PC-9 (cell line): ENCODE measurements at places on chromosomes 5 and 9. TPM values are rescaled to one million over a fixed set of nuclear protein-coding genes. Genes with fewer than 3 reads are reported as not detected.
A peak's percentile ranks its signal among the peaks of the same experiment; 100 is the strongest.

DNA sequence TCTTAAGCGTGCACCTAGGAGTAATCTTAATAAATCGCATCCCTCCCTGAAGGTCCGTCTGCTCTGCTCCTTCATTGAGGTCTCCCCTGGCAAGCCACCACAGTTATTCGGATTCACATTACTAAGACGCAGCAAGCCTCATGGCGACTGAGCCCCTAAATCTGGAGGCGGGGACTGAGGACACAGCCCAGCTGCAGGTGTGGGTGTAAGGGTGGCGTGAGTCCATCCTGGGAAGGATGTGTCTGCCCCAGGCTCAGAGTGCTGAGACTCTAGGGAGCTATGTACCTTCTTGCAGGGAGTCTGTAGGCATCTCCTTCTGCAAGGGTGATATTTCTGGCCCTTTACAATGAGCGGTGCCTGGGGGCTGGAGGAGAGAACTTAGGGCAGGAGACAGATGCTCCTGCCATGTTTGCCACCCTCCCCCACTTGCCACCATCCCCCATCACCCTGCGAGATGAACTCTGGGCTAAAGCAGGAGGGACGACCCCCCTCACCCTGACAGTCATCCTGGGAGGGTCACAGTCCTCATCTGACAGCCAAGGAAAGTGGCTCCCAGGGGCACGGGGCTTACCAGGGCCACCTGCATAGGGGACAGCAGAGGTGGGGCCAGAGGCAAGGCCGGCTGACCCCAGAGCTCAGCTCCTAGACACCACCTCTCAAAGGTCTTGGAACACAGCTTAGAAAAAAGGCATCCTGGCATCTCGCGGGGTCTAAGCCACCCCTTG lies 76.4 kb upstream of the FCN1 start:
- no peak for DNase-seq

GRCh38 chr9:32180597-32180996 lies 203.8 kb upstream of the ACO1 start:
- no peak for DNase-seq

- DNase-seq = no peak
These were observed 202.1 kb downstream of the EBF1 start for GRCh38 chr5:158897444-158898160.

DNA sequence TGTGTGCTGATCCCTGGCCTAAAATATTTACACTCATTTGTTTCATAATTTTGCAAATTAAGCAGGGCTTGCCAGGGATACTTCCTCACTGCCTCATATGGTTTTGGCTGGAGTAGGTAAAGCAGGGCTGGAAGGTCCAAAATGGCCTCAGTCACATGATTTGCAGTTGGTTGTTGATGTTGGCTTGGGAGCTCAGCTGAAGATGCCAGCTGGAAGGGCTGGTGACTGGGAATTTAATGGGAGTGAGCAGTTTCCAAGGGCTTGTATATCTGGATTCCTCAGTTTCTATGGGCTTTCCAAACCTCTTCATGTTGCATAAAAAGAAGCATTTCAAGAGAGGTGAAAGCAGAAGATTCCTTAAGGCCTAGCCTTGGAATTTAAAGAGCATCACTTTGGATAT lies 729.3 kb downstream of the CDH18 start:
- no peak for DNase-seq

DNA sequence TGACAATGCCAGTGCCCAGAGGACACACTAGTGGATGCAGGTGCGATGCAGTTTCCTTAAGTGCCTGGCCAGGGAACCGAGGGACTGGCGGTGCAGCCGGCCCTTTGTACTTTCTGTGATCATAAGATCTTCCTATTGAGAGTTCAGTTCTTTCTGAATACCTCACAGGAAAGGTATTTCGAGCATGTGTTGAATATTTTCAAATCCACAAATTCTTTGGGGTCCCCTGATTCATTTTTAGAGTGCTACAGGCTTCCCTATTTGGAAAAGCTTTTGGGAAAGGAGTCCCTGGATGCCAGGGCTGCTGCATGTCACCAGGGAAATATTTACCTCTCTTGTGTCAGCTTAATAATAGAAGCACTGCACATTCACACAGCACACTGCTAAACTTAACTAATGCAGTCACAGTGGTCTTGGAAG lies 281.5 kb downstream of the GADD45G start:
- no peak for DNase-seq

GRCh38 chr9:114098021-114098935 lies 814 bp downstream of the KIF12 start:
- DNase-seq = no peak

ANKRD34B gene
- 0.15 and 0.26 TPM in 2 replicates for total RNA-seq

BAAT gene
- not detected in 2 replicates for total RNA-seq

DNA sequence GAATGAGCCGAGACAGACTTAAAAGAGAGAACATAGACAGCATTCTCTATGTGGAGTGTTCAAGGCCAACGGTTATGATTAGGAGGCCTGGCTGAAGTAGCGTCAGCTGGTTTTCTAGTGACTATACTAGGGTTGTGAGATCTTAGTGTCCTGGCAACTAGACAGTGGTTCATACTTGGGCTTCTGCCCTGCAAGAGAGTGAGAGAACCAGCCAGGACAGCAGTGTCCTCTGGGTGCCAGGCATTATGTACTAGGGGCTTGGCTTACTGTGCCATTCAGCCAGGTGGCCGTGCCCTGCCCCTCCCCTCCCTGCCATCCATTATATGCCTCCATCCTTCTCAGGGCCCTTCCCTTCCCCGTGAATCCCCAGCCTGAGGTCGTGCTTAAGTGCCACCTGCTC lies 56.8 kb downstream of the TRIO start:
- DNase-seq = no peak

GRCh38 chr9:37775216-37775919 lies 9.5 kb downstream of the EXOSC3 start:
- no peak for DNase-seq

DNA sequence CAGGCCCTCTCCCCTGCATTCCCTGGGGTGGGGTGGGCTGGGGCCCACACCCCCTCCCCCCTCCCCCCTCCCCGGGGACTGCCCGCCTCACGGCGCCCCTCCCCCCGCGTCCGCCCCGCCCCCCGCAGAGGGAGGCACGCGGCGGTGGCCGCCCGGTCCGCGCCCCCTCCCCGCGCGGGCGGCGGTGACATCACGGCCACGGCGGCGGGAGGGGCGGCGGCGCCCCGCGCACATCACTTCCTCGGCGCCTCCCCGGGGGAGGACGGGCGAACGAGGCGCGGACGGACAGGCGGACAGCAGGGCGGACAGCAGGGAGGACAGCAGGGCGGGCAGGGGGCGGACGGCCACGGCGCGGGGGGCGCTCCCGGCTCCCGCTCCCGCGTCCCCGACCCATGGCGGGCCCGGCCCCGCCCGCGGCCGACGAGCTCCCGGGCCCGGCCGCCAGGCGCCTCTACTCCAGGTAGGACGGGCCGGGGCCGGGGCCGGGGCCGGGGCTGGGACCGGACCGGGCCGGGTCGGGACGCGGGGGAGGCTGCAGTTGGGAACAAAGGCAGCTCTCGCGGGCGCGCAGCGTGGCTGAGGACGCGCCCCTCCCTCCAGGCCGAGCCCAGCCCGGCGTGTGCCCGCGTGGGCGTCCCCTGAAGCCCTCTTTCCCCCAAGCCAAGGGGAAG lies at the start of gene GPSM1:
TSS of gene GPSM1 (plus strand) at position 236 of the 671 bp plus-strand sequence. CDS start at position 393, 157 bp downstream.
- peak; percentile 33 for DNase-seq

GRCh38 chr5:176492431-176492830 lies 44.2 kb downstream of the FAF2 start:
- DNase-seq = no peak

GRCh38 chr5:163758283-163758711 lies 252.9 kb downstream of the MAT2B start:
- no peak for DNase-seq

GRCh38 chr5:10460252-10460906 lies 18.7 kb downstream of the ROPN1L start:
- DNase-seq = peak; percentile 83

- DNase-seq = peak; percentile 49
These were observed 124.1 kb upstream of the ADRA1B start for GRCh38 chr5:159792180-159792579.

IL13 gene
- total RNA-seq = not detected in 2 replicates

DNA sequence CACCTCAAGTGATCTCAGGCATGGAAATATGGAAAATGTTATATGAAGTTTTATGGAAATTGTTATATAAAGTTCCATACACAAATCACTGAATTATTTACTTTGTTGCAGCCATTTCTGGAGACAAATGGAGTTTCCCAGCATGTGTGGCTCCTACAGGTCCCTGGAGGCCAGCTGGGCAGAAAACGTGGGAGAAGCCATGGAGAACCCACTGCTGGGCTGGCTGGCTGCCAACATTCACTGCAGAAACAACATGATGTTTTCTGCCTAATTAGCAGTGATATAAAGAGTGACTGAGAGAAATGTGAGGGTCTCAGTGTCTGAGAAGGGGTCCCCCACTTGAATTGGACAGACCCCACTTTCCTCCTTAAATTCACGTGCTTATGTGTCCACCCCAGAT lies 208.8 kb upstream of the IRX2 start:
- no peak for DNase-seq
